Stimulated activated CD4-positive, alpha-beta T cell treated with anti-CD3 and anti-CD28 coated beads, Interleukin-12 subunit alpha, Interleukin-12 subunit beta, amount 100 ng/mL, for 24 hours (primary cell): ENCODE measurements at places on chromosomes 5 and 9.

DNA sequence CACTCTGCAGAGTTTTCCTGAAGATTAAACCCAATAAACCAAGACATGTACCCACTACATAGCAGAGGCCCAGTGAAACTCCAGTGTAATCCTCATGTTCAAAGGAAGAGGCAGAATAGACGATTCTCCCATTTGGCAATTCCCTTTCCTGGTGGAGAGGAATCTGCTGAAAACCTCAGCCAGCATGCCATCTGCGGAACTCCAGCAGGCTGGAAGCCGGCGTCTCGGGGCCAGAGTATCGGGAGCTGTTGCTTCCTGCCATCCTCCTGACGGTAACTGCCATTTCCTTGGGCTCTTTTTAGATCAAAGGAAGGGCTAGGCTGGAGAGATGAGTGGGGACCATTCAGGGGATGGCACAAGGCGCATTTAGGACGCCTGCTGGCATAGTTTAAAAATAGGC is 20.5 kb downstream of the NEURL1B start:
- no peak for DNase-seq

DNA sequence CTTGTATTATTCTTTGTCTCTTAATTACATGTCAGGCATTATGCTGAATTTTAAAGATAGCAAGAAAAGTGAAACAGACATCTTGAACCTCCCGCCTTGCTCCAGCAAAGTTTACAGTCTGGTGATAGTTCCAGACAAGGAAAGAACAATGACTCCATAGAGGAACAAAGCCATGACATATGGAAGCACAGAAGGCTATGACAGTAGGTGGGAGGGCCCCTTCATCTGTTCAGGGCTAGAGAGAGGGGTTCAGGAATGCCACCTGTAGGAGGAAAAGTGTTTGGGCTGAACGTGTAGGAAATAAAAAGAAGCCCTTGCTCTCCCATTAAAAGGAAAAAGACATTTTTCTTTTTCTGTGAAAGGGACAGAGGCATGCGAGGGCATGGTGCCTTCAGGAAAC is 315.6 kb downstream of the TRIM32 start:
- DNase-seq = no peak

- DNase-seq = no peak
Measured at GRCh38 chr5:137561608-137562007, 62.5 kb upstream of the SPOCK1 start.

GRCh38 chr5:135208555-135208902 is 174.5 kb upstream of the PITX1 start:
- DNase-seq = no peak

DNA sequence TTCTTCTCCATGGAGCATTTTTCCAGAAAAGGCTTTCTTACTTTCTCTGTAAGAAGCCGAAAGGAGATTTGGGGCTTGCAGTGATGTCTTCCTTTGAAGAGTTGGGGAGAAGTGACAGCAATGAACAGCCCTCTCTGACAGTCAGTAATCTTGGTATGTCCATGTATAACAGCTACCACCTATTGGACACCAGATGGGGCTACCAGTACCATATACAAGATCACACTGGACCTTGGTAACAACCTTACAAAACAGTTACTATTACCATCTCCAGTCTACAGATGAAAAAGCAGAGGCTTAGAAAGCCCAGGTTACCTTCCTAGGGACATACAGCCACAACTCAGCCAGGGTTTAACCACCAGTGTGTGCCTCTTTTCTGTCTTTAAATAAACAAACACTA is 272.7 kb upstream of the TRPC7 start:
- no peak for DNase-seq

GRCh38 chr5:28344836-28345433 is 1306.5 kb upstream of the CDH9 start:
- DNase-seq = no peak

DNA sequence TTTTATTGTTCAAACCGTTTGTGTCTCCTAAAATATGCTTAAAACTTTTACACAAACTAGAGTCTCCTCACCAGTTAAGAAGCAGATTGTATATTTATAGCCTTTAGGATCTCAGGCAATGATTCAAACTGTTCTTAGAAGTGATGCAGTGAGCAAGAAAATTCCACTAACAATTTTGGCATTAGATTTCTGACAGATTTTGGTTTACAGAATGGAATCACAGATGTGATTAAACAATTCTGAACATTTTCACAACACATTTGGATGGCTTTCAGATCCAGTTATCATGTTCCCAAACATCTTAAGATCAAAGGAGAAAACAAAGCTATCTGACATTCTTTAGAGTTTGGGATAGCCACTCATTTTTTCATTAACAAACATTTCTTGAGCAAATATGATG is 181.7 kb upstream of the RIOK2 start:
- no peak for DNase-seq

DNA sequence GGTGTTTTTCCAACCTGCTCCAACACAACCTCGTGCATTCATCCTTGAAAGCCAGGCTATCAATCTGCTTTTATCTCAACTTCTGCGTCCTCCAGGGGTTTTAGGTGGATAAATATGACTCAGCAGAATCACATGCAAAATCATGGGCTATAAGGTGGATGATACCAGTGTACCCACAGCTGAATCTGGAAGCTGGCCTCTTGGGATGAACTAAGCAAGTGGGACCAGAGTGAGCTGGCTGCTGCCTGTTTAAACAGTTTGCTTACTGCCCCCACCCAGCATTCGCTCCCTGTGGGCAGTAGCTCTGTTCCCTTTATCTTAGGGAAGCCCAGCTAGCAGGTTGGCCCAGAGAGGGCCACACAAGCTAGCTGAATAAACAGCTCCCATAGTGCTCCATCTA is 194.0 kb downstream of the CRB2 start:
- DNase-seq = no peak

DNA sequence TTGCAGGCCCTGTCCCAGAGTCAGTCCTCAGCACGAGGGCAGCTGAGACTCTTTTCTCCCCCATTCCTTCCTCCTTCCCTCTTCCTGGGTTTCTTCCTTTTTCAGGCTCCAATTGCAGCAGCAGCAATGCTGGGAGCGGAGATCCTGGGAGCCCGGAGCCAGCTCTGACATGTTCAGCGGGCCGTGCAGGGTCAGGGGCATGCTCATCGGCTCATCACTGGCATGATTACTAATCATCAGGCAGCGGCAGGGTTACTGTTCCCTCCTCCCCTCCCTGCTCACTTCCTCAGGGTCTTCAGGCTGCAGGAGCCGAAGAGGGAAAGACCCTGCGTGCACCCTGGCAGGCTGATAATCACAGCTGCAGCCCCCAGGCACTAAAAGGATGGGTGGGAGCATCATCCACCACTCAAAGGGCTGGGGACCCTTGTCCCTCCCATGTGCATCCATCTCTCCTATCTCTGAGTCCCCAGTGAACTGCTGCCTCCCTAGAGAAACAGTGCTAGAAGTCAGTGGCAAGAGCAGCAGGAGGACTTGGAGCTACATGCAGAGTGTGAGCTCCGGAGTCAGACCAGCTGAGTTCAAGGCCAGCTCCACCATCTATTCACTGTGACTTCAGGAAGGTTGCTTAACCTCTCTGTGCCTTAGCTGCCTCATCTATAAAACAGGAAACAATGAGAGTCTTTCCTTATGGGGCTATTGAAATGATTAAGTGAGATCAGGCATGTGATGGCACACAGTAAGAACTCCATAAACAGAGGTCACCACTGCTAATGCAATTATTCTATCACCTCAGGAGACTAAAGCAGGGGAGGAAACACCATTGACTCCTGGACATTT is 7.8 kb upstream of the KCNIP1 start:
- no peak for DNase-seq

DNA sequence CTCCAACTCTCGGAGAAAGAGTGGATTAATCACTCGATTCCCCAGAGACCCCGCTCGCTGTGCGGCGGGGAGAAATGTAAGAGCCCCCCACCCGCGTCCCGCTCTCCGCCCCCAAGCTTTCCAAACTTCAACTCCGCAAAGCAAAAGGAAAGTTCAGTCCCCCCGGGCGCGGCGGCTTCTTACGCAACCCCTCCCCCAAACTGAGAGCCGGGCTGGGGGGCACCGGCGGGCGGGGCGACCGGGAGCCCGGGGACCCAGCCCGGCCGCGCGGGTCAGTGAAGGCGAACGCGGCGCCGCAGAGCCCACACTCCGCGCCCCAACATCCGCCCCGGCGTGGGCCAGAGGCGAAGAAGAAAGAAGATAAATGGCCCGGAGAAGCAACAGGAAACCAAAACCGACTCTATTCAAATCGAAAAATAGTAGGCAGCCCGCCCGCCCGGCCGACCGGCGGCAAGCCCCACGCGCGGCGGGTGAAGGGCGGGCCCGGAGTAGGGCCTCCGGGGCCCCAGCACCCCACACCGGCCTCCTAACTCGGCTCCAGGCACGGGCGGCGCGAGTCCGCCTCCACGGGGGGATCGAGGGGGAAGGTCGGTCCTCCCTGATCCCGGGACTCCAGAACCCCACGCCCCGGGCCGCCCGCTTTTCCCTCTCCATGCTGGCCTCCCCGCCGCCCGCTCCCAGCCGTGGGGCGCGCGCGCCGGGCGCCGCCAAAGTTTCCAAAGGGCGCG is 720 bp downstream of the NOTCH1 start:
- DNase-seq = no peak

- no peak for DNase-seq
Measured at GRCh38 chr5:83518319-83519061, 46.9 kb downstream of the VCAN start.

GRCh38 chr9:130751631-130752355 is 58.2 kb downstream of the EXOSC2 start:
- no peak for DNase-seq

DNA sequence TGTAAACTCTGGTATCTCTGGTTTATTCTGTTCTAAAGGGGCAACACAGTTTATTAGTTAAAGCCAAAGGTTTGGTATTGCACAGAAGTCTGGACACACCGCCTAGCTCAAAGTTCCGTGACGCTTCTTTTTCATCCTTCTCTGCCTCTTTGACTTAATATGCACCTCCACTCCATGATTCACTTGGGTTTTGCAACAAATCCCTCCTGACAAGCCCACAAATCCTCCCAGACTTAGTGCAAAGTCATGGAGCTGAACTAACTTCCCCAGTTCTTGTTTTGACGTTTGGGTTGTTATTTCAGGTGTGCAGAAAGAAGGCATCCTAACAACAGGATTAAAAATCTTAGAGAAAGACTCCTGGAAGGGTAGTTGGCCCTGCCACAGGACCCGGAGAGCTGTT is 441.6 kb upstream of the DMAC1 start:
- DNase-seq = no peak
